Ammon's horn (tissue), 1 donor: ENCODE measurements at places on chromosomes 11 and 22.

DNA sequence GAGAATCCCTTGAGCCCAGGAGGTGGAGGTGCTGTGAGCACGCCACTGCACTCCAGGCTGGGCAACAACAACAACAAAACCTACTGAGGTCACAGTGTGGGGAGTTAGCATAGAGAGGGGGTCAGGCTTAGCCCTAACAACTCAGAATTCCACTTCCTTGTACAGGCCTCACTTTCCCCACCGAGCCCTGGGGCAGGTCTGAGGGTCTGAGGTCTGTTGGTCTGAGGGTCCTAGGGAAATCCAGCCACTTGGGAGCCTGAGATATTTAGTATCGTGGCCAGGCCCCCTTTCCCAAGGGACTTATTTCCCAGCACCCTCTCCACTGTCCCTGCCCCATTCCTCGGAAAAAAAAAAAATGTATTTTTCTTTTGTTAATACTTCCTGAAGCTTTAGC is 34.8 kb upstream of the HORMAD2 start:
- DNase-seq, result no peak

DNA sequence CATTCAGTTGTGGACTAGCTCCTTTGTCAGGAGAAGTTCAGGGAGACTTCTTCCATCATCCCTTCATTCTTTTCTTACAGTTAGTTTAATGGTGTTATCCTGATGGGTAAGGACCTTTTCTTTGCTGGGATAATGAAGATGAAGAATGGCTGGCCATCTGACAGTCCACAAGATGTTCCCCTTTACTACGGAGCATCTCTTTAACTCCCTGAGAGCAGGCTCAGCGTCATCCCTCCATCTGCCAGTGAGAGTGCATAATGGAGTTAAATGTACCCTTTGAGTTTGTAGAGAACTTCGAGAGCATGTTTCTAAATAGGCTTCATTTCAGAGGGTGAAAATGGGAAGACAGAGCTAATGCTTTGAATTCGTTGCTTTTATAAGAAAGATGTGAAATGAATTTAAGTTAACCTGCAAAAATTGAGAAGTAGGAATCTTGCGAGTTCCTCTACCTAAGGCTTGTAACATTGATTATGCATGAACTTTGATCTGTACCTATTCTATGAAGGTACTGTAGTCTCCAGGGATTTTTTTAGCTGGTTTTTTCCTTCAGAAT is 1.7 kb downstream of the EP300 start:
- peak; percentile 56 for DNase-seq

DNA sequence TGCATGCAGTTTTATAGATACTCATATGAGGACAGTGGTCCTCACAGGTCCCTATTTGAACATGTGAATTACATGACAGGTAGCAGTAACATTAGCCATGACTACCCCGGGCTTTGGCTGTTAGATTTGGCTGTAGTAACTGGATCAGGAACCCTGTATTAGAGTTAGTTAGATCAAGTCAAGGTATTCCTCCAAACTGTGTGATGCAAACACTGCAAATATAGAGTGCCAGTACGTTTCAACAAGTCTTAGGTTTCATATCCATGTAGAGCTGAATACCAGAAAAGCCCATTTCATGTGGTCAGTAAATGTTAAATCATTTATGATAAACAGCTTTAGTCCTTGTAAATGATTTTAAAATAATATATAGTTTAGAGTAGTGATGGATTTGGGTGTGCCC is 29.5 kb upstream of the PITPNB start:
- no peak for DNase-seq

GRCh38 chr22:35231585-35232084 is 25.7 kb upstream of the HMGXB4 start:
- DNase-seq, result peak; percentile 40

GRCh38 chr11:47329431-47329986 is 23.0 kb downstream of the MYBPC3 start:
- no peak for DNase-seq

DNA sequence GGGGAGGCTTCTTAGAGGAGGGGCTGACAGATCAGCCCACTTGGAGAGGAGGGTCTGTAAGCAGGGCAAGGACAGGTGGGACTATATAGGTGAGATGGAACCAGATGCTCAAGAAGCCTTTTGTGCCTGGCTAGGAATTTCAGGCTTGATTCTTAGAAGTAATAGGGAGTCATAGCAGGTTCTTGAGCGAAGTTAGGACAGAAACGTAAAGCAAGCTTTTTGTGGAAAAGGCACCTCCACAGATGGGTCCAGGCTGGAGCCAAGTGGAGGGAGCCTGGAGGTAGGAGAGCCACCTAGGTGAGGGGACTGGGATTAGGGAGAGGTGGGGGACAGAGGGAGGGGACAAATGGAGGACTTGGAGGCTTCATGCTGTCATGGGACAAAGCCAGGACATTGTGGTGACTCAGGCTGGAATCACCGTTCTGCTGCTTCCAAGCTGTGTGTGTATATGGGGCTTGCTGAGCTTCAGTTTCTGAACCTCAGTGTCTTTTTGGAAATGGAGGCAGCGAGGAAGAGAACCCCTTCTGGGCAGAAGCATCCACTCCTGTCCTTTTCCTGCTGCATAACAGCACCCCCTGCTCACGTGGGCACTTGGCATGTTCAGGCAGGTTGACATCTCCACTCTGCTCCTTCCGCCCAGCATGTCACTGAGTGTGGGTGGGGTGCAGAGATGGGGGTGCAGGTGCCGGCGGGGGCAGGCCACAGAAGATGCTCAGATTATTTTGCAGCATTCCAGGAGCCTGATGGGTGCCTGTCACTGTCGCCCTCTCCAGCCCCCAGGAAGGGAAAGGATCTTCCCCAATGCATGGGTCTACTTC is 58.0 kb downstream of the MCM5 start:
- DNase-seq, result no peak

- DNase-seq, result no peak
Measured at GRCh38 chr22:22662095-22662494, 17.7 kb downstream of the GGTLC2 start.

DNA sequence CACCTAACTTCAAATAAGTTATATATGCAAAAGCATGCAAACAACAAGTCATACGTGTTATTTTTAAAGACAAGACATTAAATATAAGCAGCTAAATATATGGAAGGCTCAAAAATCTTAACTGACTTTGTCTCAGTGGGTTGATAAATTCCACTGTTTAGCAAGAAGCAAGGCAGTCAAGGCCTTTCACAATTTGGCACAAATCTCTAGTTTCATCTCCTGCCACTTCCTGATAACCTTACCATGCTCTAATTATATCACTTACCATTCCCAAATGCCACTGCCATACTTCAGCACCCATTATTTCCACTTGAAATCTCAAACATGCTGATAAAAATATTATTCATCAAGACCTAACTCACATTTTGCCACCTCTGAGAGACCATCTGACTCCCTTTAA is 24.8 kb downstream of the DCUN1D5 start:
- DNase-seq, result no peak
